Stimulated activated CD4-positive, alpha-beta T cell treated with anti-CD3 and anti-CD28 coated beads, Interleukin-1b, Interleukin-23, amount 100 ng/mL, for 4 hours (primary cell): ENCODE measurements at places on chromosomes 11 and 22.
A peak's percentile ranks its signal among the peaks of the same experiment; 100 is the strongest.

DNA sequence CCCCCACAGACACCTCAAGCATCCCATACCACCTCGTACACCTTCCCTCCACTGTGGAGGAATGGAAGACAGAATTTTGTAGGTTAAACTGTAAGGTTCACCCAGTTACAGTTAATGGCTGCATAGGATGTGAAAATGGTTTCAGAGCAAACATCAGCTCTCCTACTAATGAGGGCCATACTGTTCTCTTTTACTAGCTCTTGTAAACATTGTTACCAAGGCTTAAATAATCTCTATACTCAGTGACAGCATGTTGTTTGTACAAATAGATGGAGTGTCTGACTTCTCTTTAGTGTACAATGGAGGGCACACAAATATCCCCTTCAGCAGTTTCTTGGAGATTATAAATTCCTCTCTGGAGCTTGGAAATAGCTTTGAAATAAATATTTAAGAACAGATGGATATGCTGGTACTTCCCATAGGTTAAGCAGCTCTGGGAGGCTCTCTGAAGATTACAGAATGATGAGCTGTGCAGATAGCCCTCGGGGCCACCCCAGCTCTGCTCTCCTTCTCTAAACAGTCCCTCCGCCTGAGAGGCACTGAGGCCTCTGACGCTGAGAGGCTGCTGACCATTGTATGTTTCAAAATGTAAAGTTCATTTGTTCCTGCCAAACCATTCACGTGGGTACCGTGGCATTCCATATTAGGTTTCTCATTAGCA is 25.7 kb downstream of the TTC12 start:
- DNase-seq: no peak

- no peak for DNase-seq
Observed at GRCh38 chr11:18726040-18726439, at the start of gene IGSF22. Gene IGSF22 (minus strand): TSS chr11:18726188. CDS start chr11:18724236, 1,952 bp downstream.

- DNase-seq: no peak
Observed at GRCh38 chr11:68974421-68975194, 6.2 kb downstream of the MRGPRD start.

- DNase-seq: no peak
Observed at GRCh38 chr22:24965822-24966626, 13.5 kb downstream of the KIAA1671 start.

DNA sequence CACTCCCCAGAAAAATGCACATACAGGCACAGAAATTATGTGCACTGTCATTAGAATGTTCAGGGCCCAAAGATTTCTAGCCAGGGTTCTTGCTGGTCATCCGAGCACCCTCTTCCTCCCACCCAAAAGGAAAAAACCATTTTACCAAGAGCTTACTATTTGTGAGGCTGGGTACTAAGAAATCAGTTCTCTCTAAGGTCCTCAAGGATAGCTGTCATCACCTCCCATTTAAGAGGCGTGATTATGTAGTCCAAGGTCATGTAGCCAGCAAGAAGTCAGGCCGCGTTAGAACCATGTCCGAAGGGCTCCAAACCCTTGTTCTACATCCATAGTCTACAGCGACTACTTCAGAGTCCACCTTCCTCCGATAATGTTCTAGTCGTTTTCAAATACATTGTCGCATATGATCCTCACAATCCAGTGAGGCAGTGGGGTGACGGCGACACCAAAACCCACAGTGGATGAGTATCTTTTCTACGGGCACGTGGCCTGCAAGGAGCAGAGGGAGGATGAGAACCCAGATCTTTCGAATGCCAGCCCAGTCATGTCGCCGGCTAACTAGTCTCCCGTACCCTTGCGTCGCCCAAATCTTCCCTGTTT is 634 bp downstream of the TIMM8B start:
- peak; percentile 33 for DNase-seq

- no peak for DNase-seq
Observed at GRCh38 chr11:91023731-91024130, 800.9 kb upstream of the CHORDC1 start.

- DNase-seq: no peak
Observed at GRCh38 chr22:18947905-18948304, 11.8 kb upstream of the PRODH start.

- no peak for DNase-seq
Observed at GRCh38 chr11:3867209-3868091, 12.0 kb downstream of the STIM1 start.

- DNase-seq: peak; percentile 86
Observed at GRCh38 chr22:37244114-37244921, at the start of gene RAC2. Gene RAC2 (minus strand): TSS chr22:37244269. CDS start chr22:37244148, 121 bp downstream.
